ENCODE measurements at places on chromosomes 3 and 15.

- DNase-seq, result peak; percentile 78
Observed at GRCh38 chr15:77021803-77022381, 27.0 kb downstream of the PSTPIP1 start.

DNA sequence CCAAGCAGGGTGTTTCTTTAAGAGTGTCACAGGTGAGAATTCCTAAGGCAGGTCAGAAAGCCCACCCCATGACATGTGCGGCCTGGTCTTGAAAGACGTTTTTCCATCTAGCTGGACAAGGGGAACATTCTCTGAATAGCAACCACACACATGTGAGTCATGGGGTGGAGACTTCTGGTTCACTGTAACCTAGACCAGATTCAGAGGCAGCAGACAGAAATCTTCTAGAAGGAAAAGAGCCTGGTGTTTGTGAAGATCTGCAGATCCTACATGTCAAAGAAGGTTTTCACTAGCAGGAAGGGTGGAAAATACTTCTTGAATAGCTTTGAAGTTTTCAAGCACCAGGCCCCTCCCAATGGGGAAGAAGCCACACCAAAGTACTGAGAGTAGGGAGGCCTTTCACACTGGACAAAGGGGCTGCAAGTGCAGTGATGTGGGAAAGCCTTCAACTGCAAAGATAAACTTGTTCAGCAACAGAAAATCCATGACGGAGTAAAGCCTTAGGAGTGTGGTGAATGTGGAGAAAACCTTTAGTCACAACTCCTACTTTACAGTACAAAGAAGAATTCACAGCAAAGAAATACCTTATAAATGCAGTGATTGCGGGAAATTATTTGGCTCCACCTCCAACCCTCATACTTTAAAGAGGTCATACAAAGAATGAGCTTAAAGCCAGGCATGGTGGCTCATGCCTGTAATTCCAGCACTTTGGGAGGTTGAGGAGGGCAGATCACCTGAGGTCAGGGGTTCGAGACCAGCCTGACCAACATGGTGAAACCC is 17.6 kb downstream of the ADAM10 start:
- peak; percentile 61 for DNase-seq

- no peak for DNase-seq
Observed at GRCh38 chr3:103629391-103629790, 1194.6 kb downstream of the ZPLD1 start.

DNA sequence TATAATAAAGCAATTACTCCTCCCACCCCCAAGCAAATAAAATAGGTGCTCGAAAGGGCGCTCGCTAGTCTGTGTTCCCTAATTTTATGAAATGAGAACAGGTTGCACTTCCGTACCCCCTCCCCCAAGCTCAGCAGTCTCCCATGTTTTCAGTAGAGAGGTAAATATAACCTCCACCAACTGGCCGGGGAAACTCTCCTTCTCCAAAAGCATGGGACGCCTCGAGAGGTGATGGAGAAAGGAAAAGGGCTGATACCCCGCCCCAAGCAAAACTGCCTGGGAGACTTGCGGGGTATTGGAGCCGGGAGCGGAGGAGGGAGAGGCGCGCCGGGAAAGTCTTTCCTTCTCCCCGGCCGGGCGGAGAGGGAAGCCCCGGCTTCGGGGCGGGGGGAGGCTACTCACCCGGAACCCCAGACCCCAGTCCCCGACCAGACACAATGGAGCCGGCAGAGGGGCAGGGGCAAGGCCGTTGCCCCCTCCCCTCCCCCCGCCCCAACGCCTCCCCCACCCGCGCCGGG is 605 bp downstream of the DCUN1D1 start:
- no peak for DNase-seq

DNA sequence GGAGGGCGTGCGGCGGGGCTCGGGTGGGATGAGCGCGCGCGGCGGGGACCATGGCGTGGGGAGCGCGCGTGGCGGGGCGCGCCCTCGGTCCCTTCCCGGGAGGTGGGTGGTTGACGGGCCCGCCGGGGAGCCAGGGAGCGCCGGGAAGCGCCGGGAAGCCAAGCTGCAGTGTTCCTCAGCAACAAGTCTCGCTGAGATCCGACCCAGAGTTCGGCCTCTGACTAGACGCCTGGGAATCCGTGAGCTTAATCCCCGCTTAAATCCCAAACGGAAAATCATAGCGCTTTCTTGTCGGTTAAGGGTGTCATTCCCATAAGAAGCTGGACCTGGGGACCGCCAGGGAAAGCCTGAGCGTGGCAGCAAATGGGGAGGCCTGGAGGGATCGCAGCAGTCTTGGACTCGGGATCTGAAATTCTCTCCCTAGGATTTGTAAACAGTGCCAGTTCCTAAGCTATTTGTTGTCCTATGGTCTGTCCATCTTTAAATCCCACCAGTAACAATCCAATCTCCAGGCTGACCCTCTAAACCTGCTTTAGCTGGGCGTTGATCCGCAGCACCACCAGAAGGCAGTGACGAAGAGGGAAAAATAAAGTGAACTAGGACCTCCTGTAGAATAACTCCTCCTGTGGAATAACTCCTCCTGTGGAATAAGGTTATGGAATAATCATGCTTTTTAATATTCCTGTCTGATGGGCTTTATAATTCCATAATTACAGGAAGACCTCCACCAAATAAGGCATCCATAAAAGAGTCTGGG is 570 bp upstream of the NEDD4 start:
- DNase-seq, result peak; percentile 52

DNA sequence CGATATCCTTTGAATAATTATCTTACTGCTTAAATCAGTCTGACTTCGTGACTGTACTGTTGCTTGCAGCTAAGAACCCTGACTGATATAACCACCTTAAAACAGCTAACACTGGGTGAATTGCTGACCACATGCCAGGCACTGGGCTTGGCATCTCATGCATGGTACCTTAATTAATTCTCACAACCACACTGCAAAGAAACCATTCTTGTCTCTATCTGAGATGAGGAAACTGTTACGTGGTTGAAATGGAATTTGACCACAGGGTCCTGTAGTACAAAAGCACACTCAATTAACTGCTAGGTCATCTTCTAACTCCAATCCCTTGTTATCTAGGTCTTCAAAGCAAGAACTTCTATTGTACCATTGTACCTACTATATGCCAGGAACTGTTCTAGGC is 92.7 kb upstream of the PRICKLE2 start:
- peak; percentile 26 for DNase-seq

- no peak for DNase-seq
Observed at GRCh38 chr3:5657106-5657505, 469.6 kb downstream of the EDEM1 start.

- no peak for DNase-seq
Observed at GRCh38 chr15:57883701-57884100, 177.2 kb downstream of the POLR2M start.

DNA sequence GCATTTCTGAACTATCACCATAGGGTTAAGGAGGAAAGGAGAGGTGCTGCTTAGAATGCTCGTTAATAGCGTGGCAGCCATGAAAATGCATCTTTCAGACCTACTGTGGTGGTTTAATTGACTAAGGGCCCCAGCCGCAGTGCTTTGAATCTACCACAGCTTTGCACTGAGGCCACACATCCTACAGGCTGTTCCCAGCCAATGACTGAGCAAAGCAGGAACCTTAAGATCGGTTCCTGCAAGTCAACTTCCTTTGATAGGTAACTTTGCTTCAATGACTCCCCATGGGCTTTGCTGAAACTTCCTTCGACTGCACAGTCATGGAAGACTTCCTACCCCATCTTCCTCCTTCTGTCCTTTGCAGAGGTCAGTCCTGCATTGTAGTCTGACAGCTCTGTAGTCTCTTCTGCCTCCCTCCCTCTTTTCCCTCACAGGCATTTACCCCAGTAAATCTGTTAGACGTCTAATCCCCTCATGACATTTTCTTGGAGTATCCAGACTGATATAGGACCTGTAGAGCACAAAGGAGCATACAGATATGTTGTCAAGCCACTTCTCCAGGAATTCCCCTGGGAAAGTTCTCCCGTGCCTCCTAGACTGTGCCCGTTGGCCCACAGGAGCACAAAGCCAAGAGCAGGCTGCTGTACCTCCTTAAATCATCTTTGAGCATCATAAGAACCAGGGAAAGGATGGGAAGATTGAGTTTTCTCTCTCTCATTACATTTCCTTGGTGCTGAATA is 2.6 kb upstream of the BCL2A1 start:
- DNase-seq, result no peak

DNA sequence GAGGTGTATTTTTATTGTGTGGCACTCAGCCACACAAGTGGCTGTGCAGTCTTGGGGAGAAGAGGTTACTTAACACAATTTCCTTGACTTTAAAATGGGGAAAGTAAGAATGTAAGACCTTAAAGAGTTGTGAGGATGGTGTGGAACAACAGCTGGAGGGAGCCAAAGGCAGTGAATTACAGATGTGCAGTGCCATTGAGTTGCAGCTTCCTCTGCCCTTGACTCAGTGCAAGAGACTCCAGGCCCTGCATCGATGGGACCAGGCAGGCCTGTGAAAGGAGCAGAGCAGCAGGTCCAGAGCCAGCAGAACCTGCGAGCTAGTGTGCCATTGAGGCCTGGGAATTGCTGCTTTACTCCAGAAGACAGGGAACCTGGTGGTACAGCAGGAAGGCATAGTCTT is 27.2 kb downstream of the EEFSEC start:
- DNase-seq, result no peak

GRCh38 chr3:52020796-52021195 is 25.1 kb upstream of the RPL29 start:
- no peak for DNase-seq

DNA sequence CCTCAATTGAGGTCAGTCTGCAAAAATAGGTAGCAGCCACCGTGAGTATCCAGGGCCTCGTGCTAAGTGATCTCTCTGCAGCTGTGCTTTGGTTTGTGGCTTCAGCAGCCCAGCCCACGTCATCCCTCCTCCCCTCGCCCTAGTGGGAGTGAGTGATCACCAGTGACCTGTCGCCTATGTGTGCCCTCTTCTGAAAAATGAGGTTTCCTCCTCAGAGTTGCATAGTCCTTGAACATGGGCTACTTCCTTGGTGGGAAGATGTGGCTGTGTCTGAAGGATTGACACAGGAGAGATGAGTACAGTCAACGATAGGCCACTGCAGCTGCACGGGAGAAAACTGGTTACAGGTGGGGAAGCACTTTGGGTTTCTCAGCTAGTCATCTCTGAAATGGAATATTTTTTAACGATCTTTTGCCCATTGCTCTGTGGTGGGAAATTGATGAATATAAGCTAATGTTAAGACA is 144.8 kb upstream of the BHLHE40 start:
- DNase-seq, result no peak

GRCh38 chr3:58074997-58075396 is 66.8 kb downstream of the FLNB start:
- no peak for DNase-seq

- no peak for DNase-seq
Observed at GRCh38 chr15:39888243-39888642, 31.8 kb downstream of the GPR176 start.

DNA sequence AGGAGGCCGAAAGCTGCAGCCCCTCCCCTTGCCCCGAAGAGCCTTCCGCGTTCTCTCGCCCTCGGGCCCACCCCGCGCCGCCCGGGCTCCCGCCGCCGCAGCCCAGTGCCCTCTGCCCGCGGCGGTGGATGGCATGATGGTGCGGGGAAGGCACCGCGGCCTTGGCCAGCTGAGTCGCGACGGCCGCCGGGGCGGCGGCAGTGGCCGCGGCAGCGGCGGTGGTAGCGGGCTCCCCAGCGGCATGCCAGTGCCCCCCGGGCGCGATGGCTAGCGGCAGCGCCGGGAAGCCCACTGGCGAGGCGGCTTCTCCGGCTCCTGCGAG is 1.2 kb downstream of the TLNRD1 start:
- DNase-seq, result no peak

GRCh38 chr15:90386221-90386620 is 1.8 kb upstream of the IQGAP1 start:
- no peak for DNase-seq

- no peak for DNase-seq
Observed at GRCh38 chr3:39021029-39021428, 30.7 kb downstream of the SCN11A start.

- no peak for DNase-seq
Observed at GRCh38 chr15:87567406-87568030, 689.0 kb downstream of the NTRK3 start.

DNA sequence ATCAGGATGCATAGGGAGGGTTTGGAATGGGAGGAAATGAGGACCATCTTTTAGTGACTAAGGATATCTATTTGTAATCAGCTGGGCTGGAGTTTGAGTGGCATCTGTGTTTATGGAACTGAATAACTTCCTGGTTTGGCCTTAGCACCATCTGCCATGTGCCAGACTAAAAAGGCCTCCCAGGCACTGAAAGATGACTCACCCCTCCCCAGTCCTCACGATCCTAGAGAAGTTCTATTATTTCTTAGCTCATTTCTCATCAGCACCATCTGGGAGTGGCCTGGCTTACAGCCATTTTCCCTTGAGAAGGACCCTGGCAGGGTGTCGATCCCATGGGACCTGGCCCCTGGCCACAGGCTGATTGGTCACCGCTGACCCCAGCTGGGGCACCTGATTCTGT is 23.9 kb upstream of the CTXND1 start:
- DNase-seq, result peak; percentile 18

- peak; percentile 76 for DNase-seq
Observed at GRCh38 chr15:37695719-37696118, 238.7 kb upstream of the TMCO5A start.

DNA sequence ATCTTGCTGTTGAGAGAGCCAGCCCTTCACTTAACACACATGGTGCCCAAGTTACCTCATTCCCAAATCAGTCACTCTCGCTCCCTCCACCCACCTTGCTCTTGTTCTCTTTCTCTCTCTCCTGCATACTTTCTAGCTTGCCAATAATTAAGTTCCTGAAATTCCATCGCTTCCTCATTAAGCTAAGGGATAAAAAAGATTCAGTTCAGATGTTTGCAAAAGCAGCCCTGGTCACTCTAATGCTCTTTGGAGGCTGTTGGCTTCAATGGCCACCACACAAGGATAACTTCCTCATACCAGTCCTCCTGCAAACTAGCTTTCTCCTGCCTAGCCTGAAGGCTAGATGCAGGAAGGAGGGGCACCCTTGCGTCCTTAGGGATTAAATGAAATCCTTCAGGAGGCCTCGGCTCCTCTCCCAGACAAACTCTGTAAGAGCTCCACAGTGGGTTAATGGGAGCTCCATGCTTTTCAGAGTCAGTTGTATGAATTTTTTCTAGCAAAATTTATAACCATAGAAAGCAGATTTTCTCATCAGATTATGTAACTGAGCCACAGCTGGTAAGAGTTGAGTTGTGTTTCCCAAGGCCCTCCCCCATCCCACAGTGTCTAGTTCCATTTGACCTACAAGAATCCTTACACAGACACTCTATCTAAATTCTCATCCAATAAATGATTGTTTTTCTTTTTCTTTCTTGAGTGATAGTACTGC is 176.6 kb upstream of the TRIM42 start:
- no peak for DNase-seq

- no peak for DNase-seq
Observed at GRCh38 chr15:77032647-77033416, 37.9 kb downstream of the PSTPIP1 start.
